ENCODE measurements at places on chromosomes 13 and 19.

DNA sequence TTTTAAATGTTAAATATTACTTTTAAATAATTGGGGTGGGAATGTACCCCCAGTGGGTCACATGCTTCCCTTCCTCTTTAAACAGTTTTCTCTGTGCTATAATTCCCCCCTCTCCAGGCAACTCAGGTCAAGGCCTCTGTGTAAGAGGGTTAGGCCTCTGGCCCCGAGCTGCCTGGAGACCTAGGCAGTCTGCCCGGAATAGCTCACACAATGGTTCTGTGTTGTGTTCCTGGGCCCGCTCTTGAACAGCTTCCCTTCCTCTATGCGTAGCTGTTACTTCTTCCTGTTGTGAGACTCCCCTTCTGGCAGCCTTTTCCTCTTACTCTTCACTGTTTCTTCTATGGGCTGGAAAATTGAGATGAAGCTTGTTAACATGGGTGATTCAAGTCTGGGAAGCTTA, 14.8 kb upstream of the ZNF492 start:
- DNase-seq = peak; percentile 11

GRCh38 chr19:10009714-10010224, 535 bp downstream of the COL5A3 start:
- DNase-seq = no peak

DNA sequence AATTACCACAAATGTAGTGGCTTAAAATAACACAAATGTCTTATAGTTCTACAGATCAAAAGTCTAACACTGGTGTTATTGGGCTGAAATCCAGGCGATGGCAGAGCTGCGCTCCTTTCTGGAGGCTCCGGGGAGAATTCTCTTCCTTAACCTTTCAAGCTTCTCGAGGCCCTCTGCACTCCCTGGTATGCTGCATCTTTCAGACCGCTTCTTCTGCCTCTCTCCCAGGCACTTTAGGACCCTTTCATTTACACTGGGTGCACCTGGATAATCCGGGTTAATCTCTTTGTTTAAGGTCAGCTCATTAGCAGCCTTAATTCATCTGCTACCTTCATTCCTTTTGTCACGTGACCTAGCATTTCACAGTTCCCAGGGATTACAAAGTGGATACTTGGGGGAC, 211.3 kb upstream of the RFC3 start:
- DNase-seq = no peak

GRCh38 chr13:58804832-58805231, 1173.3 kb downstream of the PCDH17 start:
- DNase-seq = no peak

GRCh38 chr13:47303626-47304025, 406.8 kb upstream of the HTR2A start:
- DNase-seq = no peak

GRCh38 chr13:92804926-92805325, 421.7 kb upstream of the GPC6 start:
- no peak for DNase-seq

DNA sequence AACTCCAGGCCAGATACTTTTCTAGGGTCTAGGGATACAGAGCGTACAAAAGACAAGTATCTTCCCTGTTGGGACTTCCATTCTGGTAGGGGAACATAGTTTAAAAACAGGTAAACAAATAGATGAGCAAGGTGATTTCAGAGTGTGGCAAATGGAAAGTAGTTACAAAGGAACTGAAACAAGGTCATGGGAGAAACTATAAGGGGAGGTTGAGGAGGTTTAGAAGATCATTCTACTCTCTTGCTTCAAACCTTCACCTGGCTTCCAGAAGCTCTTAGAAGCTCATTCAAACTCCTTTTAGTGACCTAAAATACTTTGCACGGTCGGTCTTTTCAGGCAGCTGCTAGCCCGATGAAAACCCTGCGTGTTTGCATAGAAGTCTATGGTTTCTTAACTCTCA, 9.1 kb downstream of the FFAR2 start:
- no peak for DNase-seq

DNA sequence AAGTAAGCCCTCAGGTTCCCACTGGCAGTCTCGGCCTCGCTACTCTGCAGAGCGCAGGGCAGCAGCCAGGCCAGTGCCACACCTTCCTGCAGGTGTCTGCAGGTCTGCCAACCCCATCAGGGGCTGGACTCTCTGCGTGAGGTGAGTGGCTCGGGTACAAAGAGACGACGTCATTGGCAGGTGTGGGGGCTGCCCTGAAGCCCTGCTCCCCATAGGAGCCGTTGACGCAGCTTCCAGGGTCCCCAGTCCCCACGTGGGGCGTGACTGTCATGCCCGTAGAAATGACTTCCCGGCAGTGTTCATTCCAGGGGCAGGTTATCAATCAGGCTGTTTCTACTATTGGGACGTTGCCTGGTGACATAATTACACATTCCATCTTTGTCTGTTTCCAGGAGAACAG, 15.3 kb upstream of the GJB6 start:
- DNase-seq = no peak

DNA sequence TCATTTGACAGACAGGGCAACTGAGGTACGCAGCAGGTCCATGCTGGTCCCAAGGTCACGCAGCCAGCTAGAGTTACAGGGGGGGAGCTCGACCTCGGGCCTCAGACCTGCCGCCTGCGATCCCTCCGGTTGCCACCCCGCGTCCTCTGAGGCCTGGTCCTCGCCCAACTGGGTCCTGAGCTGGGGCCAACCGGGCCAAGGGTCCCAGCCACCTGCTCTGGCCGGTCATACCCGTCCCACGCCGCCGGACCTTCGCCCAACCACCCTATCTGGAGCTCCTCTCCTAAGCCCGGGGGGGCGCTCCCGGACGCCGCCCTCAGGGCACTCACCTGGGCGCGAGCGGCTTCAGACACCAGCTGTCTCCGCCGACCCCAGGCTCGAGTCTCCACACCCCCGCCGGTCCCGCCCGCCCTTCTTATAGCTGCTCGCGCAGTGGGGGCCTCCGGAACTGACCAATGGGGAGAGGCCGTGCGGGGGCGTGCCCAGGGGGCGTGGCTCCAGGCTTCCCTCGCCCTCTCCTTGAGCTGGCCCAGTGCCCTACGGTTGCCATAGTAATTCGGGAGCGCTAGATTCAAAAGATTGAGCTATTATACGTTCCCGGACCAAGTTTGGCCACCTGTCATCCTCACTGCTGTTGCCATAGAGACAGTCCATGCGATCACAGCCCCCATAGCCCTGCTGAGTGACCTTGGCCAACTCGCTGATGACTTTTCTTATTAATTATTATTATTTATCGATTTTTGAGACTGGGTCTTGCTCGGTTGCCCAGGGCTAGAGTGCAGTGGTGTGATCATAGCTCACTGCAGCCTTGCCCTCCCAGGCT, at the start of gene PLIN5:
PLIN5 (minus strand) TSS at position 389 of the 823 bp plus-strand sequence. CDS start 1,150 bp downstream, outside the sequence.
- DNase-seq = no peak

DNA sequence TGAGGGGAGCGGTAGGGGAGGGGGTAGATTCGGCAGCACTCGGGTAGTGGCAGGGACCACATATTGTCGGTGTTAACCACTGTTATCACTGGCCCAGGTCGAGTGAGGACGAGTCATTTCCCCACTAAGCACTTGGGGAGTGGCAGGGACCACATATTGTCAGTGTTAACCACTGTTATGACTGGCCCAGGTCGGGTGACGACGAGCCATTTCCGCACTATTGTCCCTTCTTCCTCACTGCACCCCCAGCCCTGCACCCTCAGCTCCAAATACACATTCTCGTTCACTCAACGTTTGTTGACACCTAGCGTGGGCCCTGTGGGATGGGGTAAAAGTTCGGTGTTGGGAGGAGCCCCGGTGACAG, 467 bp upstream of the CLN5 start:
- DNase-seq = peak; percentile 89

DNA sequence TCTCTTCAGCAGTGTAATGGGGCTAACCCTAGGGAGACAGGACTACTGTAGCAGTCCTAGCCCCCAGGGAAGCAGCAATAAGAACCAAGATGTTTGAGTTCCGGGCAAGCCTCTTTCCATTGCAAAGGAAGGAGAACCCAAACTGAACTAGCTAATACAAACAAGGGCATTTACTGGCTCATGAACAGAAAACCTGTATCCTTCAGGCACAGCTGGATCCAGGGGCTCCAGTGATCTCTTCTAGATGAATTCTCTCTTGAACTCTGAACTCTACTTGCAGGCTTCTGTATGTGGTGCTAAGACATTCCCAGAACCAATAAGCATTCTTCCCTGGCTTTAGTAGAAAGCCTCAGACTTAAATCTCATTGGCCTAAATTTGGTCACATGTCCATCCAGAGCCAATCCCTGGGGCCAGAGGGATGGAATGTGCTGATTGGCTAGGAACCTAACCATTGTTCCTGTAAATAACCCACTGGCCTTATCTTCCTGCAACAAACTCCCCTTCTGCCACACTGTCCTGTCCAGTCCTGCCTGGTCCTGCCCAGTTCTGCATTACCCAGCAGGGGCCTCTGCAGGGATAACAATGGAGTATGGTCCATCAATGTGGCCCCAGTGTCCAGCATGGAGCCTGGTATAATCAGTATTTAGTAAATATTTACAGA, 3.9 kb upstream of the PODNL1 start:
- no peak for DNase-seq

DNA sequence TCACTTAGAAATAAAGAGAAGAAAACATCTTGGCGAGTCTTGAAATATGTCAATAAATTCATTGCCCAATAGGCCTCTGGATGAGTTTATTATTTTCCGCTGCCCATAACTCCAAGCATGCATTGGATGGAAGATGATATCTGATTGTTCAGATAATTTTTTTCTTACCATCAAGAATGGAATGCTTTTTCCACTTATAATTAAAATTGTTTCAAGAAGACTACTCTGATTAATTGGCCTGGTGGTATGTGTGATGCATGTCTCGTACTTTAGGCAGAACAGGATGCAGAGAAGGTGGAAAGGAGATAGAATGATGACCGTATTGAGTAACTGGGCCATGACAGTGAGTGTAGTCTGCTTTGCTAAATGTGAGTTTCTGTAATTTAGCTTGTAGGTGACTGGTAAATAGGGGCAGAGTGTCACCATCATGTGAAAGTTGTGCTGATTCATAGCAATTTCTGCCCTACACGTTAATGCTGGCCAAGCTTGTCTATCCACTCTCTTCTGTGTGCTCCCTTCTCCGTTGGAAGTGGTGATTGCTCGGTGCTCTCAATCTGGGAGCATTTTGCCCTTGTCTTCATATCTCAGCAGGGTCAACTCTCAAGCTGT, 13.5 kb upstream of the SPATA13 start:
- DNase-seq = no peak

DNA sequence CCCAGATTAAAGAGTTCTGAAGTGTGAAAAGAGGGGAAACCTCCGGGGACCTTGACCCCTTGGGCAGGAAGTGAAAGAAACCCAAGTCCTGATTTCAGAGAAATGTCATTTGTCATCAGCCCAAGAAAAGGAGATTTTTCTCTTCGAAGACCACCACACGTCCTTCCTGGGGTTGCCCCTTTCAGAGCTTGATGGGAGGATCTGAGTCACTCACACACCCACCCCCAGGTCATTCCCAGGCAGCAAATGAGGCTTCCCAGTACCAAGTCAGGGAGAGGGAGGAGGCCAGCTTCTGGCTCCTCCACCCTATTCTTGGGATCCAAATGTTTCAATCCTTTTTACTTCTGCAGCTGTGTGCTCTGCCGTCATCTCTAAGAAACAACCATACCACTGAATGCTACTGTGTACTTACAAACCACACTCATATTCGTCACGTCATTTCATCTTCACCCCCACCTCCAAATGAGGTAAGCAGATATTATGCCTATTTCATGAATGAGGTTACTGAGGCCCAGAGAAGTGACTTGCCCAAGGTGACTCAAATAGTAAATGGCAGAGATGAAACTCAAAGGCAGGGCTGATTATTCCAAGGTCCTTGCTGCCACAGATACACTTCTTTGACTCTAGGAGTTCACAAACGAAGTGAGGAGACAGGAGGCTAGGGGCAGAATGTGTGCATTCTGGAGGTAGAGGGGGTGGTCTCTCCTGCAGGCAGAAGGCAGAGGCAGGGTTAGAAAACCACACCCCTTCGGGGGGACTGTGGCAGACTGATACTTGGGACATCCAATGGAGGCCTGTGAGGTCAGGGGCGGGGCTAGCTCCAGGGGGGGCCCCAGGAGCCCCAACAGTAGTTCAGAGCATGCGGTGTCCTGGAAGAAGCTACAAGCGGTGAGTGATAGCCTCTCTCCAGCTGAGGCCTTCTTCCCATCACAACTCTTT, 5.0 kb upstream of the KMT2B start:
- no peak for DNase-seq

DNA sequence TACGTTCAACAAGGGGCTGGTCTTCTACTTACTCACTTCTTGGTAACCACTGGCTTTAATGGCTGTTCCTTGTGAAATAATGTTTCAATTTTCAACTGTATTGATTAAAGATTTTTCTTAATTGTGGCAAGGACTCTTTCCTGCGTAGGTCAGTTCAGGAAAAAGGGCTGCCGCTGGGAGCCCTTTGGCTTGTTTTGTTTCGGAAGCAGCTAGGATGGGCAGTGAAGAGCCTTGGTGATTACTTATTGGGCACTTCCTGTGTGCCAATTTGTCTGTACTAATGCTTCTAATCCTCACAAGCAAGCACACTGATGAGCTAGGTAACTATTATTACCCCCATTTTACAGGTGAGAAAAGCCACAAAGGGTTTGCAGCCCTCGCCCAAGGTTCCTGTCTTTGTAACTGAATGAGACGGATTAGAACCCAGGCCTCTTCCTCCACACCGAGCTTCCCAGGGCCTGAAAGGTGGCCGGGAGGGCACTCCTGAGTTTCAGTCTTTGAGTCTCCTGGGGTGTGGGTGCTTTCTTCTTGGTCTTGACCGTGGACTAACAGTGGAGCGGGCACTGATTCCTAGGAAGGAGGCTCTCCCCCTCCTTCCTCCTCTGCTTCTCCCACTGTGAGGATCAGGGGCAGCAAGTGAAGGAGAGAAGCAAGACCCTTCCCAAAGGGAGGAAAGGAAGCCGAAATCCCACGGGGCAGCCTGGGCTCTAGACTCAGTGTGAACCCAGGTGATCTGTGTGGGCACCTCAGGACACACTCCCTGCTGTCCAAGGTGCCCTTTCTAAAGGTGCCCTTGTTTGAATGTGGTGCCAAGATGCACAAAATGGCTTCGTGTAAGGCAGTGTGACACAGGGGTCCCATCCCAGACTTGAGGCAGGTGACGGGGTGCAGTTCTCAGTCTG, 3.7 kb downstream of the COL4A2 start:
- no peak for DNase-seq

GRCh38 chr13:106133025-106133424, 402.4 kb downstream of the EFNB2 start:
- no peak for DNase-seq

DNA sequence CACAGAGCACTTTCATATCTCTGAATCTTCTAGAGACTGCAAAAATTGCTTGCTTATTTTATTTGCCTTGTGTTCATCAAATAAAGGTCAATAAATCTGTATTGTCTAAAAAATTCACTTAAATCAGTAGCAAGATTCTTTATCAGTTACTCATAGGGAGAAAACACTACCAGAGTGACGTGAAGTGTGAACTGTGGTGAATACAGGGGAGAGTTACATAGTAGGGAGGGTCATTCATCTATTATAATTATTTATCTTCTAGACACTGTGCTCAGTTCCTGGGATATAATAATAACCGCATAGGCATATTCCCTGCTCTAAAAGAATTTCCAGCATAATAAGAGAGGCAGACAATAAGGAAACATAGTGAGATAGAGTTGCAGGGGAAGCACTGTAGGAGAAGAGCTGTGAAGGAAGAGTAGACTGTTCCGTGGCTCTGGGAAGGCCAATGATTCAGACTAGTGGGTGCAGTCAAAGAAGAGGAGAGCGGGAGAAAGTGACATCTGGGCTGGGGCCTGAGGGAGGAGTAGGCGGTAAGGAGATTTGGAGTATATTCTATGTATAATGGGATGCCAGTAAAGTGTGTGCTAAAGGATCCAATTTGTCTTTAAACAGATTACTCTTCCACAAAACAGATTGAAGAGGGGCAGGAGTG, 84.0 kb upstream of the TDRD3 start:
- DNase-seq = no peak

- no peak for DNase-seq
Observed at GRCh38 chr19:55498246-55498840, 10.1 kb downstream of the SSC5D start.

- DNase-seq = no peak
Observed at GRCh38 chr13:98144027-98144741, 1.3 kb downstream of the FARP1 start.

All from vagina (tissue), 2 donors.